ENCODE measurements at places on chromosomes 12 and 14.

DNA sequence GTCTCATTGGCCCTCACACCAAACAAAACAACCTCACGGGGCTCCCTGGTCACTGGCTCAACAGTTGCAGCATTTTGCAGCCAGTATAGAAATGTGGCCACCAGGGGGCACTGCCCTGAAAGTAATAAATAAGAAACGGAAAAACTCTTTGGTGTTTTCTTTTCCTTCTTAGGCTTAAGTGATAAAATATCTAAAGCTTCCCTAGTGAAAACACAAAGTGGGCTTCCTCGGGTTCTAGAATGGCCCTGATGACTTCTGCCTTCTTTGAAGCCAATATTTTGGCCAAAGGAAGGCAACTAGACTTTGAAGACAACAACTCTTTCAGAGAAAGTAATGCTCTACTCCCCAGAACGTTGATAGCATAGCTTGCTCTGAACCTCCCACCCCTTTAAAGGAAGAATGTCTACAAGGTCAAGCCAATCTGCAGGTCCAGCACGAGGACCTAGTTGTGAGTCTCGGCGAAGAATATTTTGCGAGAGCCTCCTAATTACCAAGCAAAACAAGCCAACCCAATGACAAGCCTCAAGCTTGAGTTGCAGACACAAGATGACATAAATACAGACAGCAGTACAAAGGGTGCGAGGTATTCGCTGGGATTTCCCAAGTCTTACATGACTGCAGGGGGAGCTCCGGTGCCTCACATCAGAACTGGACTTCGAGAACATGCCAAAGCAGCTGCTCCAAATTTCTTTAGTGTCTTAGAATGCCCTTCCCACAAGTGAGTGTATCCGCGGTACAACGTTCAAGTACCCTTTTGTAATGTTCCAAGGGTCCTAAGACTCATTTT is 2.6 kb downstream of the ITPK1 start:
- DNase-seq: peak; percentile 97

DNA sequence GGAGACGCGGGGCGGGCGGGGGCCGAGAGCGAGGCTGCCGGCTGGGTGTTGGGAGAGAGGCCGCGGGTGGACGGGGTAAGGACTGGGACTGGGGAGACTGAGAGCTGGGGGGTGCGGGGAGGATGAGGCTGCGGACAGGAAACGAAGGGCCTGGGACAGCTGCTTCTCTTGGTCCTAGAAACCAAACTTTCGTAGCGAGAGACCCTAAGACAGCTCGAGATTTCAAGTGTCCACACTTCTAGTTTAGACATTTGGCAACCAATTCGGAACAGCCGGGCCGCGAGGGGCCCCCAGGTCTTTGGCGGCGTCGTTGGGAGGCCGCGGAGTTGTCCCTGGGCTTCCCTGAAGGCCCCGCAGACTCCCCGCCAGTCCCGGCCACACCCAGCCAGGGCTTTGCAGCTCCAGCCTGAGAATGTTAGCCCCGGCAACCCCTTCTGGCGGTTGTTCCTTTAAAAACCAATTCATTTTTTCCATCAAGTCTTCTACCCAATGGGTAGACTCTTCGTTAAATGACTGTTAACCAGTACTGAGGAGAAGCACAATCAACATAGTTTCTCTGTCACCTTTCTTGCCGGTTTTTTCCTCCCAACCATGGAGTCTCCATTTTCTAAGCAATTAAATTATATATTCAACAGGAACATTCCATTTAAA is 11.5 kb downstream of the NKX2-1 start:
- DNase-seq: peak; percentile 78

- no peak for DNase-seq
These were observed 68.6 kb downstream of the TAOK3 start for GRCh38 chr12:118304093-118304492.

GRCh38 chr14:79511146-79511545 is 700.2 kb downstream of the DIO2 start:
- no peak for DNase-seq

- peak; percentile 95 for DNase-seq
These were observed 7.7 kb upstream of the LTBP2 start for GRCh38 chr14:74619672-74620131.

- DNase-seq: no peak
These were observed 4.8 kb upstream of the LMNTD1 start for GRCh38 chr12:25557830-25558436.

DNA sequence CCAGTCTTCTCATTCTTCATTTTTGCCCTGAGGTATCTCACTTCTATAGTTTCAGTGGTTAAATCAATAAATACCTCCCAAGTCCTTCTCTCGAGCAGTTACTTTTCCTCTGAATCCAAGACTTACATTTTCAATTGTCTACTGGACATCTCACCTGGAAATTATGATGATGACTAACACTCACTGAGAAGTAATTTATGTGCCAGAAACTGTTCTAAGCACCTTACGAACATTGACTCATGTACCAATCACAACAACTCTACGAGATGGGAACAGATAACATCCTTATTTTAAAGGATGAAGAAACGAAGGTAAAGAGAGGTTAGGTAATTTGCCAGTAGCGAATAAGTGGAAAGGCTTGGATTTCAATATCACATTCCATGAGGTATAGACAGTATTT is 94.1 kb downstream of the EML5 start:
- DNase-seq: no peak

GRCh38 chr14:97771340-97772045 is 974.3 kb downstream of the VRK1 start:
- no peak for DNase-seq

- DNase-seq: no peak
These were observed 636 bp downstream of the GOLGA3 start for GRCh38 chr12:132827763-132828703.

DNA sequence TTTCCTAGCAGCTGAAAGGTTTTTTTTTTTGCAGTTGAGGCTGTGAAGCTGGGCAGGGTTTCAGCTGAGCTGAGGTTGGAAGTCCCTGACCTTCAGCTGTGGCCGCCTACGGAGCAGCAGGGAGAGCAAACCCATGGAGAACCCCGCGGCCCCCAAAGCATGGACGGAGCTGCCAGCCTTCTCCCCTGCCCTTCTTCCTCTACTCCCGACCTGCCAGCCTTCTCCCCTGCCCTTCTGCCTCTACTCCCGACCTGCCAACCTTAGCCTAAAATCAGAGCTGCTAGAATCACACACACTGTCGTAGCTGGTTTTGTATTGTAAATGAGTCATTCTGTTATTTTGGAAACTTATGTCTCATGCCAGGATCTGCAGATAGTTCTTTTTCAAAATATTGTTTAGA is 74.6 kb downstream of the PPP2R5C start:
- DNase-seq: no peak

DNA sequence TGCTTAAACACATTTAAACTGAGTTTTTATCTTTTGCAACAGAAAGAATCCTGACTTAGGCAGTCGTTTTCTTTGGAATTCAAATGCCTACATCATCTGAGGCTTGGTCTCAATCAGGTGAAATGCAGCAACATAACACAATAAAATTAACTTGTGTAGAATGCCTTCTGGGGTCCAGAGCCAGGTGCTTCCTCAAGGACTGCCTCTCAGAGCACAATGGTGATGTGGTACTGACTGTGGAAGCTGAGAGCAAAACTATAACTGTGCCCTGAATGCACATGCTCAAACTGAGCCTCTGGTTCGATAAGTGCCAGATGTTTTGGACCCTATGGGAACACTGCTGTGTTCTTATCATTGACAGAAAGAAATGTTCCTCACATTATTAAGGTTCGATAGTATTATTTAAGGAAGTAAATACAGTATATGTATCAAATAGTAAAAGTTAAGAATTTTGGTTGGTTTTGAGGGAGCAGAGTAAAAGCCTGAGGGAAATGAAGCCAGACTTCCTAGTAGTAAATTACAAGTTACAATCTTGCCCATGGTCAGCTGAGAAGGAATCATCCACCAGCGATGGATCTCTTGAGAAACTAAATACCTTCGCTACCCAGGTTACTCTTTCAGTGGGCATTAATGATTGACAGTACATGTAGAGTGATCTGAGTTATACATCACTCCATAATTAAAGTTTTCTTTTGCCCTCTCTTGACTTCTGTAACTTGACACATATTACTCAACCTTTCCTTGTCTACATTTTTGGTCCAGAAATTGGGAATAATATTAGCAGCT is 122.9 kb upstream of the ATP2B1 start:
- DNase-seq: no peak

DNA sequence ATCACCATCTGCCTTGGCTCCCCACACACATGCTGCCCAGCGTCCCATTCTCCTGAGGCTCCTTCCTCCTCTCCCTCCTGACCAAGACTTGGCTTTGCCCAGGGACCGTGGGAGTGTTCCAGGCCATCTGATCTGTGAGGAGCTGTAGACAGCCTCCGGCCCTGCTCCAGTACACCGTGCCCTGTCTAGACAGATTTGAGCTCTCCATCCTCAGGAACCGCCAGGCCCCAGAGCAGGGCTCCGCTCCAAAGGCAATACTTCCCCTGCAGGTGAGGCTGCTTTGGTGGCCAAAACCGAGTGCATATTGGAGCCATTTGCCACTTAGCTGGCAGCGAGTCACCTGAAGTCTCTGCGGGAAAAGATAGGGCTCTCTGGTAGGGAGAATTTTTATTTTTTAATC is 147.4 kb downstream of the ANO2 start:
- DNase-seq: no peak

- no peak for DNase-seq
These were observed 8.0 kb downstream of the CACNB3 start for GRCh38 chr12:48826209-48826855.

- no peak for DNase-seq
These were observed 117.3 kb downstream of the CPNE8 start for GRCh38 chr12:38788106-38788505.

- DNase-seq: peak; percentile 81
These were observed 4.3 kb upstream of the PRICKLE1 start for GRCh38 chr12:42593874-42594273.

DNA sequence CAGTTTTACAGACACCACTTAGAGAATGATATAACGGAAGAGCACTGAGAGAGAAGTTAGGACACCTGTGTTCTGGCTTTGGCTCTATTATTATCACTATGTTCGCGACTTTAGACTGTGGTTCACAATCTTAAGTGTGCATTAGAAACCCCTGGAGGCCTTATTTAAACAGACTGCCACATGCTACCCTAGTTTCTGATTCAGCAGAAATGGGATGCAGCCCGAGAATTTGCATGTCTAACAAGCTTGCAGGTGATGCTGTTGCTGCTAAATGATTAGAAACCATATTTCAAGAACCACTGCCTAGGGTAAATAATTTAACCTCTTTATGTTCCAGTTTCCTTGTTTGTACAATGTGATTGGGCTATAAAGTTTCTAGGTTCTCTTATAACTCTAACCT is 3.6 kb upstream of the RAD51AP1 start:
- no peak for DNase-seq

GRCh38 chr12:1656902-1657301 is 27.9 kb downstream of the WNT5B start:
- no peak for DNase-seq

- no peak for DNase-seq
These were observed 90.2 kb upstream of the HECTD1 start for GRCh38 chr14:31297701-31298344.

DNA sequence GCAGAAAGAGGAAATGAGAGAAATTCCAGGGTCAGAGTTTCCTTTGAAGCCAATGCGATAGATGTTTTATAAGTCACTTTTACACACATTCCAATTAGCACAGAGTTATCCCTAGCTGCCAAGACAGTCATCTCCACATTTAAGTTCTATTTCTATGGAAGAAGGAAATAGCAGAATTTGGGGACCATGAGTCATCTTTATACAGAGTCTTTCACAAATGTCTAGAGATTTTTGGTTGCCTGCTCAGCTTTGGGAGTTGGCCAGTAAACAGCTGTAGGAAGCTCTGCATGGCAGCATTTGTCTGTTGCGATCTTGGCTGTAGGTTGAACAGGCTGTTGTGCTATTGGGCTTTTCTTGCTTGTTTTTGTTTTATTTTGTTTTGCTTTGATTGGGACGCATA is 884.3 kb downstream of the GALC start:
- no peak for DNase-seq

GRCh38 chr12:63304887-63305316 is 153.9 kb upstream of the AVPR1A start:
- no peak for DNase-seq

DNA sequence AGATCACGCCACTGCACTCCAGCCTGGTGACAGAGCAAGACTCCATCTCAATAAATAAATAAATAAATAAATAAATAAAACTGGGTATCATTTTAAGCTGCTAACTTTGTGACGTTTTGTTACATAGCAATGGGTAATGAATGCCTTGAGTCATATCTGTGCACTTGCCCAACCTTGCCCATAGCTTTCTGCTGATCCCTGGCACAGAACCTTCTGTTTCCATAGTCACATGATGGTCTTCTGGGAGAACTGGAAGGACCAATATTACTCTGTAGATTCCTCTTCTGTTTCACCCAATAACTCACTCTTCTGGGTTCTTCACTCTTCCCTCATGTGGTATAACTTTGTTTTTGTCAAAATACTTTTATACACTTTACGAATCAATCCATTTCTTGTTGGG is 140.8 kb downstream of the SCARB1 start:
- DNase-seq: no peak

DNA sequence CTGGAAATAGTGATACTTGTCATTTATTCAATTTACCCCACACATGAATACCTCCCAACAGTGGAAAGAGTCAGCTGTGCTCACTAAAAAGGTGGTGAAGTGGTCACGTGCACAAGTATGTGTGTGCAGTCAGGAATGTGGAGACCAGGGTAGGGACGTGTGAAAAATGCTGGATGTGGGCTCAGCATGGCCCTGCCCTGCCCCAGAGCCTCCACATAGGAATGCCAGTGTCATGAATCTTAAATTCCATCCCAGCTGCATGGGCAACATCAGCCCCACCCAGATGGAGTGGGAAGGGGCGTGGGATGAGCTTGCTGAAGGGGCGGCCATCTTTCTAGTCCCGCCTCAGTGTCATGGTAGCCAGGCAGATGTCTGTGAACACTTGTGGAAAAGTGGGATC is 87.7 kb downstream of the C12orf75 start:
- no peak for DNase-seq

DNA sequence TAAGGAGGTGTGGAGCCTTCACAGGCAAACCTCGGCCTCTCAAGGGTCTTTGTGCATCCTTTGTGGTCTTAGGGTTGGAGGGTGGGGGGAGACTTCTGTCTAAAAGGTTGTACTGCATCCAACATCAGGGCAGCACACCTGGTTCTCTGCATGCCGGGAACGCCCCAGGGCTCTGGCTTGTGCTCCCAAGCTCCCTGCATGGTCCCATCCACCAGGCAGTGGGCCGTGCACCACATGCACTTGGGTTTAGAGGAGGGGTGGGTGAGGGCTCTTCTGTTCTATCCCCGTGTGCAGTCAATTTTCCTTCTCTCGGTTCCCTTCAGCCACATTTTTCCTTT is 86.1 kb downstream of the CPSF2 start:
- no peak for DNase-seq

All from esophagus muscularis mucosa (tissue), 4 donors.